ENCODE measurements at places on chromosomes 7 and 10.

GRCh38 chr7:99086532-99086931 is 57.4 kb downstream of the SMURF1 start:
- no peak for DNase-seq

DNA sequence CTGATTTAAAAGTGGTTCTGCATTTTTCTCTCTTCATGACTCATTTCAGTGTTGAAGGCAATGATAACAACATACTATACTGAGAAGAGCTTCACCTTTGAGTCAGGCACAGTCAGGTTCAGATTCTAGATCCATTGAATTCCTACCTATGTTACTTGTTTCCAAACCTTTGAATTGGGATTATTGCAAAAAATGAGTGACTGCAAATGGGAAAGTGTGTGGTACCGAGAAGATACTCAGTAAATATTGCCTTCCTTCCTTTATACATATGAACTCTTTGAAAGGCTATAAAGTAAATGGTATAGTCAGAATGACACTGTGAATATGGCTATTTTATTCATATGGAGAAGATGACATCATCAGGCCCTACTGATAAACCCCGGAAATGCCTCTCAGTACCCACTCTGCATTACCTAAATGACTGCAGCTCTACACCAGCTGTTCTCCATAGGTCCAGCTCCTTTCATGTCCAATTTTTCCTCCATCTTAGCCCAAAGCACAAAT is 66.7 kb upstream of the FGL2 start:
- no peak for DNase-seq

DNA sequence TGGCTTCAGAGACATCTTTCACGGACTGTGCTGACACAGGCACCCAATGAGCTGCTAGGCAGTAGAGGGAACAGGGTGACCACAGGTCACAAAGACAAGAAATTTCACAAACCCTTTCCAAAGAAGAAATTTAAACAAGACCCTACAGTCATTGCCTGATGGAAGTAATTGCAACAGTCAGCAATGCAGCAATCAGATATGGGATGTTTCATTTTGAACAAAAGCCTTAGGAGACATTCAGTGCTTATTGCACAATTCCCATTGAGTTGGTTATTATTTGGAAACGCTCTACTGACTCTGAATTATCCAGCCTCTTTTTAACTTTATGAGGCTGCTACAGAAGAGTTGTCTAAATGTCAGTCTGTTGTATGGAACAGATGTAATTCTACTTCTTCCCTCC is 85.5 kb downstream of the ETV1 start:
- DNase-seq = no peak

DNA sequence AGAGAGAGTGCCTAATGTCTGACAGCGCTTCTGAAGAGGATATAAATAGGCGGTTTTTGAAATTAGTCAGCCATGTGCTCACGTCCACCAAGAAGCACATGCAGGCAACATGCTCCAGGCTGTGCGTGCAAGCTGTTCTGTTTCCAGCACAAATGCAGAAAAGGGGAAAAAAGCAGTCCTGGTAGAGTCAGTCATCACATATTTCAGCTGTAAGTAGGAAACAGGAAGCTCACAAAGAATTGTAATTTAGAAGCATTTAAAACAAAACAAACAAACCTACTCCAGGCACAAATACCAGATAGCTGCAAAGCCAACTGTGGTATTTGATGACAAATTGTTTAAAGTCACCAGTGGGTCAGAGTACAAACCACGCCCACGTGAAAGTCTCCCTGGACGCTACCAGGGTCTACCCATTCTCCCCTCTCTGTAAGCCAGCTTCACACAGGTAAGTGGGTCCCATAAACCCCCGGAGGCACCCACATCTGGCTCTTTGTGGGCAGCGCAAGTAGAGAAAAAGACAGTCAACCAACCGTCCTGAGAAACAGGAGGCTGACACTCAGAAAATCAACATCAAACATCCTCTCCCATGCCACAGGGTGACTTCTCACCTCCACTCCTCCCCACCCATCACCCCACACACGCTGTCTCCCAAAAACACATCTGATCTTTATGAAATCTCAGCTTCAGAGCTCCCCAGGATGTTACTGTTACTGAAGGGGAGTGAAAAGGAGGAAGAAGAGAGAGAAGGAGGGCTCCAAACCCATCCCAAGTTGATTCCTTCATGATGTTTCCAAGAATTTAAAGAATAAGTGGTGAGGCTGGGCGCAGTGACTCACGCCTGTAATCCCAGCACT is 186.4 kb downstream of the FAM107B start:
- DNase-seq = no peak

- no peak for DNase-seq
These were observed 102.5 kb downstream of the TRIL start for GRCh38 chr7:28855538-28856217.

DNA sequence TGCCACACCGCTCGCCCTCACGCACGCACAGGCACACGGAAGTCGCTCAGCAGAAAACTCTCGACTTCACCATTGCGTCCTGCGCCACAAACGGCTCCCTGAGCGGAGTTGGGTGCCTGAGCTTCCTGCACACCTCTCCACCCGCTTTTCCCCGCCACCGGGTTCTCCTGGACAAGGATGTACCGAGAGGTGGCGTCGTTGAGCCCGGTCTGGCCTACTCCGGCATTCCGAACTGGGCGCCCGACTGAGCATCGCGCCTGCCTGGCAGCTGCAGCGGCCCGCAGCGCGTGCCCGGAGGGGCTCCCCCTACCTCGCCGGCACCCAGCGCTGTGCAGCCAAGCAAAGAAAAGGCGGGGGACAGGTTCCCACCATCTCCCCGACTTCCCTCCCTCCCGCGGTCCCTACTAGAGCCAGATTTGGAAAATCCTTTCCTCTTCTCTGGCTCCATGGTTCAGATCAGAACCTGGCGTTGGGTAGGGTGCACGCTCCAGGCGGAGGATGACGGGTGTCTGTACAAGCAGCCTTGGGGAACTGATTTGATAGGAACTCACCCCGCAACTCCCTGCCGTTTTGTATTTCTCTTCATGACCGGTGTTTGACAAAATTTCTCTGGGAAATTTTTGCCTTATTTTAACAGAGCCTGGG is 1.7 kb downstream of the SORCS3 start:
- DNase-seq = no peak

Measured in bone marrow (tissue), 2 donors.